ENCODE measurements at places on chromosomes 4 and X.

DNA sequence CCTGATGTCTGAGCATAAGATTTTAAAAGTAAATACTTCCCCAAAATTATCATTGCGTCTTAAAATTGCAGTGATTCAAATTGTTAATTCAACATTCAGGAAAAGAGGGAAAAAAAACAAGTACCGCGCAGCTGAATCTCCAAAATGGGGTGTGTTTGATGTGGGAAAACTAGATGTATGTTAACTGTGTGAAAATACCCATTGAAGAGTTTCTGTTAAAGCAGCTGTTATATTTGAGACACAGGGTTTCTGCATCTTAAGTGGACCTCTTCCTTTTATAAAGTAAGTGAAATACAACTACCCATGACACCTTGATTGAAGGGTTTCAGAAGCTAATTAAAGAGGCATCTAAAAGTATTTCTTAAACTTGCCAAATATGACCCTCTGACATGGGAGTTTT lies 1186.1 kb downstream of the NLGN4X start:
- DNase-seq, result no peak

DNA sequence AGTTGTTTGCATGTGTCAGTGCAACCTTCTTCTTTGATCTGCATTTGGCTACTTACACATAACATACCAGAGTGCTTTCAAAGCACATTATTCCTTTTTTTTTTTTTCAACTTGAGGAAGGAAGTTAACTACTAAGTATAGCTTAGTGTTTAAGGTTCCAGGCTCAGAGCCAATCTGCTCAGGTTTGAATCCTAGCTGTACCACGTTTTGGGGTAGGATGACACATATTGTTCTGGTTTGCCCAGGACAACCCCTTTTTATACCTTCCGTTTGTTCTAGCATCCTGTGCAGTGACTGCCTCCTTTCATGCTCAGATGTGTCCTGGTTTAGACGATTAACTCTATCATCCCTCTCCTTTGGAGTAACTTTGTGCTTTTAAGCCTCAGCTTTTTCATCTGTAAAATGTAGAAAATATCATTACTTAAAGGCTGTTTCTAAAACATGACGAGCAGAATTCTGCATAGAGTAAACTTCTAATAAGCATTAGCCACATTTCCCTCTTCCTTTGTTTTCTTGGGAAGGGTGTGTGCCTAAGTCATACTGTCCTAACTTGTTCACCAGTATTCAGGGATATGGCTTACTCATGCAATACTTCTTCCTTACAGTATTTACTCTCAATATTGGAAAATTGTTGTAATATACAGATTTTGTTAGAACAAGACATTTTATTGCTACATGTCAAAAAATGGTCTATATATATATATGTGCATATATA lies 281.3 kb downstream of the C4orf33 start:
- no peak for DNase-seq

DNA sequence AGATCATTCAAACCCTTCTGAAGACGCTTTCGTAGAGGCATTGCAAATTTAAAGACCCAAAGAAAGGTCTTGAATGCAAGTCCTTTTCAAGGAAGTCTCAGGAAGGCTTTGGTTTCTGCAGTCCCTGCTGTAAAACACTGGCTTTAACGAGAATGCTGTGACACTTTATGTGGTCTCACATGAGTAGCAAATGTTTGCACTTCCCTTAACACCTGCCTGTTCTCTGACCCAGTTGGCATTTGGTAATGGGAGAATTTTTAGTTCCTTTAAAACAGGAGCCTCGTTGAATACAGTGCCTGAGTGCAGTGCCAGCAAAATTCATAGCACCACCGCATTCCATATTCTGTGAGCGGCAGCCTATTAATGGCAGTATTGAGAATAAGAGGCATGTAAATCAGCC lies 330.5 kb upstream of the PRKX start:
- DNase-seq, result no peak

- no peak for DNase-seq
These were observed 339.0 kb upstream of the KLF3 start for GRCh38 chr4:38324861-38325628.

DNA sequence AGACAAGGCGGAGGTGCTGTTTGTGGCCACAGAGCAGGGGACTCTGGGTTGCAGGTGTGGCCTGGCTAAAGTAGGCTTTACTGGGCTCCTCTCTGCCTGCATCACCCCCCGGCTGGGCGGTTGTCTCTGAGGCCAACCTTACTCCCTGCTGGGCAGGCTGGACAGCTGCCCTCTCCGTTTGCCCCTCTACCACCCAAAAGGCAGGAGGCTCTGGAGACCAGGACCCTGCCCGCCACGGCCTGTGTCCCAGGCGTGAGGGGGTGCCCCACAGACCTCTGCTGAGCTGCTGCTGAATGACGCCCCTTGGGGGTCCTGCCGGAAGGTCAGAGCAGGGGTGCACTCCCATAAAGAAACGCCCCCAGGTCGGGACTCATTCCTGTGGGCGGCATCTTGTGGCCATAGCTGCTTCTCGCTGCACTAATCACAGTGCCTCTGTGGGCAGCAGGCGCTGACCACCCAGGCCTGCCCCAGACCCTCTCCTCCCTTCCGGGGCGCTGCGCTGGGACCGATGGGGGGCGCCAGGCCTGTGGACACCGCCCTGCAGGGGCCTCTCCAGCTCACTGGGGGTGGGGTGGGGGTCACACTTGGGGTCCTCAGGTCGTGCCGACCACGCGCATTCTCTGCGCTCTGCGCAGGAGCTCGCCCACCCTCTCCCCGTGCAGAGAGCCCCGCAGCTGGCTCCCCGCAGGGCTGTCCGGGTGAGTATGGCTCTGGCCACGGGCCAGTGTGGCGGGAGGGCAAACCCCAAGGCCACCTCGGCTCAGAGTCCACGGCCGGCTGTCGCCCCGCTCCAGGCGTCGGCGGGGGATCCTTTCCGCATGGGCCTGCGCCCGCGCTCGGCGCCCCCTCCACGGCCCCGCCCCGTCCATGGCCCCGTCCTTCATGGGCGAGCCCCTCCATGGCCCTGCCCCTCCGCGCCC lies 920 bp downstream of the HTT-AS start:
- no peak for DNase-seq

DNA sequence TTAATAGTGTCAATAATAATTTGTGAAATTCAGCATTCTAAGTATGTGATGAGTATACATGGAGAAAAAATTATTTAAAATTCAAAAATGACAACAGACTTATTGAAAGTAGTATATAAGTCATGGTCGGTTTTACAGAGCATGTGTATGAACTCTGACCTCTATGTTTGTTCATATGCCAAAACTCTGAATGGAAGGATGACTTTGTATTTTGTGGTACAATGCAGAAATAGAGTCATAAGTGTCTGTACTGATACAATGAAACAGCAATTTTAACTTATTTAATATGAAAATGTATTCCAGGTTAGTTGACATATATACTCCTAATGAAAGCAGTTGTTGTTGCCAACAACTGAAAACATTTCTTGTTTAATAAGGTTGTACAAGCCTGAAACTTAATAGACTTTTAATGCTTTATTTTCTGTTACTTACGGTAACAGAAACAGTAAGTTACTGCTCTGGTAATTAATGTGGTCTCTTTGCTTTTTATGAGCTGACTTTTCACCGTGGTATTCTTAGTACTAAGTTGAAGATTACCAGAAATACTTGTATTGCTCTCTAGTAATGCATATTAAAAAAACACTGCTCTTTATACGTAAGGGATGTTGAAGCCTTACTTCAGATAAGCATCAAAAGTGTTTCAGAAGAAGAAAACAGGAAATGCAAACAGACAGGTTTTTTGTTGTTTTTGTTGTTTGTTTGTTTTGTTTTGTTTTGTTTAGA lies 1.9 kb downstream of the UBE2K start:
- DNase-seq, result no peak

GRCh38 chr4:153507310-153508073 lies 41.3 kb downstream of the TMEM131L start:
- no peak for DNase-seq

DNA sequence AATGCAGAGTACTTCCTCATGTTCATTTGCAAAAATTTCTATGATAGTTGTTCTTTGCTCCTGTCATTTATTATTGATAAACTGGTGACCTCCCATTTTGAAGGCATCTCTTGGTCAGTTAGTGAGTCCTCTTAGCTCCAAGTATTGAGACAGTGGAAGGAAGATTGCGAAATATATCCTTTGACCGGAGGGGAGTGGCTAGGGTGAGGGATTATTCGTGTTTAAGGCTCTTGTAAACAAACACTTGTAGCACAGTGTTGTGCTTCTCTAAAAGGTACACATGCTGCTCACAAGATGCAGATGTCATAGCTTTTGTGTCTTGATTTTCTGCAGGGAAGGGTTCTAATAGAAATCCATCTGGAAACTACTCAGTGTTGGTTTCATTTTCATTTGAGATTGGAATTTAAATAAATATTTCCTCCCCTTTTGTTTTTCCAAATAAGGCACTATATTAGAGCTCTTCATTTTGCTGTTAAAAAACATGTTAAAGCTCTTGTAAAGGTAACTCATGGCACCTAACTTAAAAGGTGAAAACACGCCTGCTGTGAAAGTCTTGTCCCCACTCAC lies 21.8 kb downstream of the TXLNG start:
- no peak for DNase-seq

DNA sequence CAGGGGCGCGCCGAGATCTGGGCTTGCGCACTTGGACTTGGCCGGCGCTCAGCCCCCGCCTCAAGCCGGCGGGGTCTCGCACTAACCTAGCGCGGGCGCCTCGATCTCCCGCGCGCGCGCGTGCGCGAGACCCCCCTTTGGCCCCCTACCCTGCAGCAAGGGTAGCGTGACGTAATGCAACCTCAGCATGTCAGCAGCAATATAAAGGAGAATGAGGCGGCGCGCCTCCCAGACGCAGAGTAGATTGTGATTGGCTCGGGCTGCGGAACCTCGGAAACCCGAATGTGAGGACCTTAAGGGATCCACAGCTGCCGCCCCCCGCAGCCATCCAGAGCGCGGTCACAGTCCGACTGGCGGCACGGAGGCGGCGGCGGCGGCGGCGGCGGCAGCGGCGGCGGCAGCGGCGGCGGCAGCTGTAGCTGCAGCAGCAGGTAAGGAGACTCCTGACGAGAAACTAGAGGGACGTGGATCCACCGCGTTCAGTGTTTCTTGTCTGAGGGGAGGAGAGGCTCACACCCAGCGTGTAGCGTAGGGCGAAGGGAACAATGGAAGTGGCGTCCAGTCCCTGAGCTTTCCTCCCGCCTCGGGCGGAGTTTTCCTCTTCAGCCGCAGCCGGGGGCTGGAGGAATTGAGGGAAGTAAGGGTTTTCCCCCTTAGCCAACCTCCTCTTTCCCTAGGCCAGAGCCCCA lies at the start of the genes SATL1 and ZNF711:
Gene SATL1, minus strand, starts transcription at position 19 of the 689 bp plus-strand sequence. CDS start 134,811 bp downstream, outside the sequence.
Gene ZNF711, plus strand, starts transcription at position 231 of the 689 bp plus-strand sequence. CDS start 3,582 bp downstream, outside the sequence.
- DNase-seq, result no peak

- peak; percentile 20 for DNase-seq
These were observed 449 bp downstream of the FBXL5 start for GRCh38 chr4:15654593-15655222.

GRCh38 chr4:6539009-6539764 lies 35.8 kb upstream of the MAN2B2 start:
- DNase-seq, result no peak

DNA sequence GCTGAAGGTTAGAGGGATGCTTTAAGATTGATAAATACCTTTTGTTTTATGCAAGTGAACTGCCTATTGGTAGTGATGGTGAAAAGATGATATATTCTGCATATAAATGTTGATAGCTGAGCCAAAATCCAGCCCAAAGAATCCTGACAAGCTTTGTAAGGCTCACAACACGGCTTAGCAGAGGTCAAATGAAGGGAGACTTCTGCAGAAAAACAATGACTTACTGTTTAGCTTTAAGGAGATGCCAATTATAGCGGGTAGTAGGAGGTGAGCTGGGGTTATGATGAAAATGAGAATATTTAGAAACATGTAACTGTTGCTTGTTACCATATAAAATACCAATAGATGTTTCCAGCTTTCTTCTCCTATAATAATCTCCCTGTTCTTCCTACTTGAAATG lies 97.1 kb downstream of the AFF1 start:
- no peak for DNase-seq

DNA sequence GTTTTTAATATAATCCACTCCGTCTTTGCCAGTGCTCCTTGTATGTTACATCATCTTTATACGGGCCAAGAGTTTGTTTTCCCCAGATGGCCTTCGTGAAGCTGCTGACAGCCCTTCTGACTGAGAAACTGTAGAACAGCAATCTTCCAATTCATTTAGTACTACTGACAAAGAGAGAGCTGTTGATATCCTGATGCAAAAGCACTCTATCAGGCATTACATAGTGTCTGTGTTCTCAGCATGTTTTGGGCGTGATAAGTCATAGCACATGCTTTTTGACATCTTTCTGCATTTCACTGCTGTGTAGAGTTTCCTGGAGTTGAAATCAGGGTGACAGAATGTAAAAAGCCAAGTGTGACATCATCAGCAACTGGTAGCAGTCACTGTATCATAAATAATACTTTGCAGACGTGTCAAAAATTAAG lies 746.3 kb upstream of the FAM241A start:
- no peak for DNase-seq
